ENCODE measurements at places on chromosomes 12 and 14.
A peak's percentile ranks its signal among the peaks of the same experiment; 100 is the strongest.

- no peak for DNase-seq
Measured at GRCh38 chr12:115378291-115378690, 694.3 kb upstream of the TBX3 start.

- DNase-seq = peak; percentile 48
Measured at GRCh38 chr14:34098045-34098984, 147.4 kb upstream of the EGLN3 start.

DNA sequence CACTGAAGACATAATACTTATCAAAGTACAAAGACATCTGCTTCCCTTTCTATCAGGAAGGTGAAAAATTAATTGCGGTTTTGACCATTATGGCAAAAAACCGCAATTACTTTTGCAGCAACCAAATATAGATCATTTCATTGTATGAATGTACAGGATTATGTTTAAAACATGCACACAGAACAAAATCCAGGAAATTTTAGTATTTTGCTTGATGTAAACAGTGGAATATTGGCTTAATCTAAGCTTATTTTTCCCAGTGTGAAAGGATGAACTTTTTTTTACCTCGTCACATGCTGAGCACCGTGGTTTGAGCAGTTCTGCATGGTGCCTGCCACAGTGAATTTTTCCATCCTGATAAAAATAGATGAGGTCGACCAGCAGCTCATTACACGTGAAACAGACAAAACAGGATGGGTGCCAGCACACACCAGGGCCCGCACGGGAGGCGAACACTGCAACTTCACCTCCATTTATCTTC lies 121.2 kb downstream of the PRICKLE1 start:
- DNase-seq = no peak

- DNase-seq = no peak
Measured at GRCh38 chr12:8089716-8090115, 7.6 kb downstream of the NECAP1 start.

DNA sequence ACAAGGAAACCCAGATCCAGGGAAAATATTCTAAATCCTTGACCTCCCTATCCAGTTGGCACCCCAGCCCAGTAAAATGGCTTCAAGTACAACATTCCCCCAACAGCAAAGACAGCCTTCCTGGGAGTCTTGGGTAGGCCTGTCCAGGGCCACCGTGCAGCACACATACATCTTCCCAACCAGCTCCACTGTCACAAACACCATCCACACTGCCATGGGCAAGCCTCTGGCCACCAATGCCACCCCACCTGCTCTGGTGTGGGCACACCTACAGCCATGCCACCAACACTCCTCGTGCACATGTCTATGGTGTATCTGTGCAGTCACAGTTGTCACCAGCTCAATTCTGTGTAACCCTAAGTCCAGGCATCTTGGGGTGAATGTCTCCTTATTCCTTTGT lies 193.2 kb downstream of the DAD1 start:
- no peak for DNase-seq

DNA sequence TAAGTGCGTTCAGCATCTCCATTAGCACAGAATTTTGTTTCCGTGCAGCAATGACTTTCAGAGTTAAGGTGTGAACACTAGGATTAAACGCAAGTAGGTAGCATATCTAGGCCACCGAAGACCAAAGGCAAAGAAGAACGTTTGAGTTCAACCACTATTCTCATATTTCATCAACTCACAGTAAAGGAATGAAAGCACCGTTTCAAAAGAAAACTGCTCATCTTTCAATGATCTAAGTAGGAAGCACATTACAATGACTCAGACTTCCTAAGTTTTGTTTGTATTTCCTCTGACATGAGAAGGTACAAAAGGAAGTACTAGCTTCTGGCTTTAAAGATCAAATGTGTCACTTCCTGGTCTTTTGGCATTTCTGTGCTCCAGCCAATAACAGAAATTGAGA lies 57.6 kb downstream of the ACADS start:
- no peak for DNase-seq

DNA sequence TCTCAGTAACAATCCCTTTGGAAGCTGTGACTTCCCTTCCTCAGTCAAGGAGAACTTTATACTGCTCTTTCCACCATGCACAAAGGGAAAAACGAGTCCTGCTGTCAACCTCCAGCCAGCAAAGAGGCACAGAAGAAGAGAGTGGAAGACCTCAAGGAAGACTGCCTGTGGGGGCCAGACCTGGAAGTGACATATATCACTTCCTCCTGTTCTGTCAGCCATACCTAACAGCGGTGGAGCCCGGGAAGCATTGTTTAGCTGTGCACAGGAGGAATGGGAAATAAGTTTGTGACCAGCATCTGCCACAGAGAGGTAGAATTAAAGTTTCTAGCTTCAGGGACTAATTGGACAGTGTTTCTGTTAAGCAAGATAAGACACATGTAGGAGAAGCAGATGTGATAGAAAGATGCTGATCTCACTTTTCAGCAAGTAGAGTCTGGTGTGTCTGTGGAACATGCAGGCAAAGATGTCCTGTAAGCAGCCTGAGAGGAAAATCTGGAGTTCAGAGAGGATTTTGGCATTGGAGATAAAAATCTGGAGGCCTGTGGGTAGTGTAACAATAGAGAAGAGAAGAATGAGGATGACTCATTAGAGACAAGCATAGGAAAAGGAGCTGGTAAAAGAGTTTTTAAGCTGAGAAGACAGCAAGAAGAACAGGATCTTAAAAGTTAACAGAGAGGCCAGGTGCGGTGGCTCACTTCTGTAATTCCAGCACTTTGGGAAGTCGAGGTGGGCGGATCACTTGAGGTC lies 141.6 kb upstream of the CPSF6 start:
- no peak for DNase-seq

GRCh38 chr14:103110681-103111231 lies 12.5 kb upstream of the TNFAIP2 start:
- DNase-seq = no peak

GRCh38 chr12:38163442-38163801 lies 153.2 kb upstream of the ALG10B start:
- DNase-seq = no peak

DNA sequence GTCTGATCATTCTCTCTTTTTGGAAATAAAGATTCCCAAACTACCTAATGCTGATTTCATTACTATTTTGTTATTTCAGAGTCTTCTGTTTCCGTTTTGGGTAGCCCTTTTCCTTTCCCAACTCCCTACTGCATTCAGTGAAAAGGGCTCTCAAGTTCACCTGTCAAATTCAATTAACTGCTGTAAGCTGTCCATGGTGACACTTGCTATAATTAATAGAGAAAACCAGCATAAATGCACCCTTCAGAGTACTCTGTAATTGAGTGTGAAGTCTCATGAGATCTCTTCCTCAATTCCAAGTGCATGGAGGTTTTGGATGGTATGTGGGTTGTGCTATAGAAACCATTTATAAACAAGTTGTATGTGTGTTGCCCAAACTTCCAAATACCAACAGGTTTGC lies 187.2 kb downstream of the RPL10L start:
- no peak for DNase-seq

DNA sequence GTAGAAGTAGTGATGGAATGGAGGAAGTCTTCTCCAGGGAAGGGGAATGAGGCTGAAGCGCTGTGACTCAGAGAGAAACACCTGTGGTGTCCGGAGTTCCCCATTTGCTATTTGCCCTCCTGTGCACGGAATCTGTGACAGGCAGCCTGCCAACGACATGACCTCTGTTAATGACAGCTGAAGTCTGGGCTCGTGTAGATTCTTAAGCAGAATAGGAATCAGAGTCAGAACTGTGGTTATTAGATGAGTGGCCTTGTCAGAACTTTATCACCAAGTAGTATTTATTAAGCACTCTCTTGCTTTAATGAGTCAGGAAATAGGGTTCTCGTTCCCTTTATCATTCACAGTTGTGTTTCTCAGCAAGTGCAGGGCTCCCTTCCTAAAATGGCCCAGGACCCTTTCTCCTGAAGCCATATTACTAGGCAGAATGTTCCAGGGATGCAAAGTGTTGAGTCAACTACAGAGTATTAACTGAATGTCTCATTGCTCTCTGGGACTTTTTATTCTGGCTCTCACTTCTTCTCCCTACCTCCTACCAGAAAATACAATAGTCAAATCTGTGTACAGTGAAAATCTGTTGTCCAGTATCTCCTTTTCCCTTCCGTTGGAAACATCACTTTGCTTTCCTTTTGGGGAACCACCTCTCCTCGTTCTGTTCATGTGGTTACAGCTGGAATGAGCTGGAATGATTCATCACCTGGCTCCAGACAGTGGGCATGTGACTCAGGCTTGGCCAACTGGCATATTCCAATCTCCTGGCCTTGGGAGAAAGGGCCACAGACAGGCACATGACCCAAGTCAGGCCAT lies 77.8 kb upstream of the MAX start:
- peak; percentile 30 for DNase-seq

- peak; percentile 16 for DNase-seq
Measured at GRCh38 chr14:100535287-100536120, 51.7 kb downstream of the BEGAIN start.

- no peak for DNase-seq
Measured at GRCh38 chr14:23215421-23215820, 22.3 kb upstream of the RNF212B start.

GRCh38 chr12:98821232-98821631 lies 176.1 kb downstream of the APAF1 start:
- DNase-seq = no peak

- no peak for DNase-seq
Measured at GRCh38 chr12:4224206-4224889, 49.2 kb upstream of the CCND2 start.

- DNase-seq = peak; percentile 45
Measured at GRCh38 chr12:79420146-79420618, 270.6 kb downstream of the PAWR start.

DNA sequence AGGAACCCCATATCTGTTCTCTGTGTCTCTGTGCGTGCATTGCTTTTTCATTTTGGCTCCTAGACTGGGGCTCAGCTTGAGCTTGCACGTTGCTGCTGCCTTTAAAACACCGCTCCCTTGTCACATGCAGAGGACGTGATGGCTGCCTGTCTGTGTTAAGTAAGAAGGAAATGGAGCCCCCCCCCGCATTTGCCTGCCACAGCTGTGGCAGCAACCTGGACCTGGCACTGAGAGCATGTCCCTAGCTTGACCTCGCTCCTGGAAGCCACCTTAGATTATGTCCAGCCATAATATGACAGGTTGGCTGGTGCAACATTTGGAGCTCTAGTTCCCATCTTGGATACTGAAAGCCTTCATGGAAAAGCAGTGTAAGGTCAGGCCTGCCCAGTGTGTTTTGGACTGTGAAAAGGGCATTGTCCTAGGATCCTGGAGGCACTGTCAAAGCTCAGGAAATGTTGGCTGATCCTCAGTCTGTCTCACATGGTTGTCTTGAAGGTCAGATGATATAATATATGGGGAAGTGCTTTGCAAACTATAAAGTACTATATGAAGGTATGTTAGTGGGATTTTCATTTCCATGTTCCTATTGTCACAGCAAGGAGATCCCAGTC lies 73.8 kb downstream of the PRKCH start:
- DNase-seq = no peak

DNA sequence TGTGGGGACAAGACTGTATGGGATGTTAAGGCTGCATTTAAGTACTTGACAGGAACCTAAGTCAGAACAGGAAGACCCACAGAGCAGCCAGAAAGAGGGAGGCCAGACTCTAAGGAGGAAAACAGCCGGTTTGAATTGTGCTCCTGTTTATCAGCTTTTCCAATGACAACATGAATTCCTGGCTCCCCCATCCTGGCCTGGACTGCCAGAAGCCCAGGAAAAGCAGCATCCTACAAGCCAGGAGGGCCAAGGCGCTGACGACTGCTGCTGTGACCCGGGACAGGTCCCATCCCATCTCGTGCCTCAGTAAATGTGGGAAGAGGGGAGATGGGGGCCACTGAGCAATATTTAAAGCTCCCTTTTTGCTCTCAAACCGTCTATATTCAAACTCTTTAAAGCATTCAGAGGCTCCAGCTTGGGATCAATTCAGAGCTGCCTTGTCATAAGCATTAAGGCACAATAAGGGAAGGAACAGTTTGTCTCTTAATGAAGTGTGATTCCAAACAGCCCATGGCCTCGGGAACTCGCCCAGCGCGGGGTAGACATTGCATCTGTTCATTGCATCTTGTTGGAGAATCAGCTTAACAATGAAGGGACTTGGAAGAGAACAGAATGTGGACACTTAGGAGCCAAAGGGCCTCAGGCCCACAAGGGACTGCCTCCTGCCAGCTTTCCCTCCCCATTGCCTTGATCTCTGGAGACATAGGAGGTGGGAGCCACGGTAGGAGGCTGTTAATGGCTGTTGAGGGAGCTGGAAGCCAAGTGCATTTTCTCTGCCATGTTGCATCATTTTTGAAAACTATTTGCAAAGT lies 49.6 kb downstream of the CMKLR1 start:
- DNase-seq = no peak

DNA sequence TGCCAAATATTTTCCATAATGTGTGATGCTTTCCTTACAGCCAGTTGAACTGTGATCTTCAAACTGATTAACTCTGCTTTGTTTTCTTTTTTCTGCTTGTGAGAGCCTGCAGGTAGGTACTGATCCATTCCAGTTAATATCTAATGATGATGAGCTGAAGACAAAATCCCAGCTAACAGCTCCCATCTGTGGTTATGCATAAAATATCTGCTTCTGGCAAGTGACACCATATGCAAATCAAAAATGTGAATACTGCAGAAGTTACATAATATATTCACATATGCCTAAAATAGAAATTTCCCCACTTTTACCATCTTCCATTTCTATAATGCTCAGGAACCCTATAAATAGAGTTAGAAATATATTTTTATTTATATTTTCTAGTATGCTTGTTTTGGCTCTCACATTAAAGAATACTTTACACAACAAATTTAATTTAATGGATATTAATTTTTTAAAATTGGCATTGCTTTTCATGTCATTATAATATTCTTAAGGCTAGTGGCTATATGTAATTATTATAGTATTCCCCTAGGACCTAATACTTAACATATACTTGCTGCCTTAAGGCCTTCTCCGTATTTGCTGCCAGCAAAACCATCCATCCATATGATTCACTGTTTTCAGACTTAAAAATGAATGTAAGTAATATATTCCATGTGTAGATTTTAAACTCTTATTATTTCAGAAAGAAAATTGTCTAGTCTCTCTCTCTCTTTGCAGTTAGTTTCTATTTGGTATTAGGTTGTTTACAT lies 83.8 kb downstream of the CCER1 start:
- DNase-seq = no peak

GRCh38 chr14:56180754-56181542 lies 62.7 kb downstream of the PELI2 start:
- no peak for DNase-seq

DNA sequence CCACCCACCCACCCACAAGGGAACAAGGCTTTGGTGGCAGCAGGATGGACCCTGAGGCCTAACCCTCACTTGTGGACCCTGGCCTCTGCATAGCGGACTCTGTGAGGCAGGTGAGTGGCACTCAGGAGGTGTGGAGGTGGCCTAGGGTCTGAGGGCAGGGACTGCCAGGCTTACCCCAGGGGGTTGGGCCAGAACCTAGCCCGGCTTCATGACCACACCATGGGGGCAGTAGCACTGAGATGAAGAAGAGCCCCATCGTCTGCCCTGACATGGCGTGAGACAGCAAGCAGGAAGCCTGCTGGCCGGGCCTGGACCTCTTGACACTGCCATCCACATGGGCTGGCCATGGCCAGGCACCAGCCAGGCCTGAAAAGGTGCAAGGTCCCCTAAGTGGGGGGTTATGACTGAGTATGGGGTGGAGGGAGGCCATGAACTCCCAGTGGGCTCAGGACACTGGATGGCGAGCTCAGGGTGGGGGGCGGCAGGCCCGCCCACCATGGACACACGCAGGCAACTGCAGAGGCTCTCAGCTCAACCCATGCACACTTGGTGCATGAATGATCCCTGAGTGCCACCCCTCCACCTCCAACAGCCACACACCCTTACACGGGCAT lies 29.3 kb downstream of the JAG2 start:
- no peak for DNase-seq

- DNase-seq = peak; percentile 51
Measured at GRCh38 chr12:124747426-124748161, 116.1 kb downstream of the SCARB1 start.
